ENCODE measurements at places on chromosomes 1 and 21.
A peak's percentile ranks its signal among the peaks of the same experiment; 100 is the strongest.

GRCh38 chr1:186236921-186237320 lies 138.1 kb downstream of the TPR start:
- DNase-seq = no peak

- DNase-seq = no peak
Observed at GRCh38 chr1:2252423-2252822, 24.3 kb downstream of the SKI start.

DNA sequence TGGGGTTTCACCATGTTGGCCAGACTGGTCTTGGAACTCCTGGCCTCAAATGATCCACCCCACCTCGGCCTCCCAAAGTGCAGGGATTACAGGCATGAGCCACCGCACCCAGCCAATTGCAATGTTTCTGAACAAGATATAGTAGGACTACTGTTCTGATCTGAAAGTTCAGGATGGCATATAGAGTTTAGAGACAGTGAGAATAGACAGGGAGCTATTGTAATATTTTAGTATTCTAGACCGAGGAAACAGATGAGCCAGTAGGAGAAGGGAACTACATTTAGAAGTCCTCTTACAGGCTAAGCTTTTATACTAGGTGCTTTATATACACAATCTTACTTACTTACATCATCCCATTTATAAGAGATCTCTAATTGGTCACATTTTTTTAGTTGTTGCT lies 33.1 kb downstream of the SOAT1 start:
- DNase-seq = no peak

DNA sequence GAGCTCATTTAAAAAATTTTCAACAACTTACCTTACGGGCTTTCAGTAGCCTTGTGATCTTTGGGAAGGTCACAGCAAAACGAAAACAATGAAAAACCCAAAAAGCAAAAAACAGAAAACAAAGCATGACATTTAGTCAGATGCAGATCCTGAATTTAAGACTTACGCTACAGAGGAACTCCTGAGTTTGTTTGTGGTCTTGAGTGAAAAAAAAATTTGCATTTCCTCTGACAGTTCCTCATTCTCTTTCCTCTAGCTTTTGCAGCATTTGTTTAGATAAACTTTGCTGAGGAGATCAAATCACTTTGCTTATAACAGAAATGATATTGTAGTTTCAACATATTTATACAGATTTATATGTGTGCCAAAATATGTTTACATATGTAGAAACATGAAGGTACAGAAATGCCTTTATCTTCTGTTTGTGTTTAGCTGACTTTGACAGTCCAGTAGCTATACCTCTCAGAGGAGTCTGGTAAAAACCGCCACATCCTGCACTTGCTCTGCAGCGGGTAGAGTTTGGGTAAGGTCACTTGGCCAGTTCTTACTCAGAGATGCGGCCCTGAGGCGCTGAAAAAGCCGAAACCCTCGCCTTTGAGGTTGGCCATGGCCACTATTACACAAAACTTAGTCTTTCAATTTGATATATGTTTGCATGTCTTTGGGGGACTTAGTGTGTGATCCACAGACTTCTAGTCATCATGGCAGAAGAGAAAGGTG lies 142.5 kb downstream of the TNR start:
- no peak for DNase-seq

GRCh38 chr21:35071347-35071746 lies 22.2 kb upstream of the RUNX1 start:
- no peak for DNase-seq

DNA sequence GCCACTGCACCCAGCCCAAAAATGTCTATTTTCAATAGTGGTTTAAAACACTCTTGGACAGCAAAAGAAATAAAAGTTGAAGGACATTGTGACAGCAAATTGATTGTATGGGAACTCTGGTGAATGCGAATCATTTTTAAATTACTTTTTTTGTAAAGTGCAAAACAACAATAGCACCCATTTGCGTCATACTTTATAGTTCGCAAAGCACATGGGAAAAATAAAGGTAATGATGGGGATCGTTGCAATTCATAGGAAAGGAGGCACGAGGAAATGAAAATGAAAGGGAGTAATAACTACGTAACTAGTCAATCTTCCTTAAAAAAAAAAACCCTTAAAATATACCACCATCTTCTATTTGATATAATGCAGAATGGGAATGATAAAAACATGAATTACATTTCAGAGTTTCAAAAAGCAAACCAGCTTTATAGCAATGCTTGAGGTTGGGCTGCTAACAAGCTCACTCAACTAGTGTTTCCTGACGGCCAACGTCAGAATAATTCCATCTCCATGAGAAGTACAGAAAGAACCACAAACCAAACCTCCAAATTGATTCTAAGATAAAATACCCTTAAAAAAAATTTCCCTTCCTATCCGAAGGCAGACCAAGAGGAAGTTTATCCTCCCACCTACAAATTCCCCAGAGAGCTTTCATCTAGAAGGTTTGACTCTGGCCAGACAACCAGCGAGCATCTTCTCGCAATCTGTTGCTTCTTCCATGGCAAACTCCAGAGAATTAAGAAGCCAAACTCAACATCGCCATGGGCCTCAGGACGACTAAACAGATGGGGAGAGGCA lies at the start of gene EDARADD:
Gene EDARADD, plus strand, starts transcription at position 606 of the 801 bp plus-strand sequence. Its CDS starts 159 bp downstream, at position 765.
- DNase-seq = no peak

- DNase-seq = no peak
Observed at GRCh38 chr1:221381910-221382623, 359.8 kb downstream of the DUSP10 start.

- no peak for DNase-seq
Observed at GRCh38 chr1:186958520-186958919, 129.8 kb downstream of the PLA2G4A start.

GRCh38 chr1:156123356-156124196 lies 9.1 kb downstream of the LMNA start:
- DNase-seq = no peak

GRCh38 chr1:1943834-1944570 lies 24.9 kb upstream of the TMEM52 start:
- DNase-seq = peak; percentile 46

DNA sequence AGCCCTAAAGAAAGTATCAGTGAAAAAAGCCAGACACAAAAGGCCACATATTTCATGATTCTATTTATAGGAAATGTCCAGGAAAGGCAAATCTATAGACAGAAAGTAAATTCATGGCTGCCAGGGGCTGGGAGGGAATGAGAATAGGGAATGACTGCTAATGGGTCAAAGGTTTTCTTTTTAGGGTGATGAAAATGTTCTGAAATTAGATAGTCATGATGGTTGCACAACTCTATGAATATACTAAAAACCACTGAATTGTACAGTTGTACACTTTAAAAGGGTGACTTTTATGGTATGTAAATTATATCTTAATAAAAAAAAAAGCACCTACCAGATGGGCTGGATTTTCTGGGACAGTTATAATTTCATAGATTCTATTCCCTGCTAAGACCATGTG lies 114.8 kb downstream of the CNIH3 start:
- DNase-seq = no peak

GRCh38 chr1:231953660-231954059 lies 327.1 kb downstream of the DISC1 start:
- DNase-seq = no peak

DNA sequence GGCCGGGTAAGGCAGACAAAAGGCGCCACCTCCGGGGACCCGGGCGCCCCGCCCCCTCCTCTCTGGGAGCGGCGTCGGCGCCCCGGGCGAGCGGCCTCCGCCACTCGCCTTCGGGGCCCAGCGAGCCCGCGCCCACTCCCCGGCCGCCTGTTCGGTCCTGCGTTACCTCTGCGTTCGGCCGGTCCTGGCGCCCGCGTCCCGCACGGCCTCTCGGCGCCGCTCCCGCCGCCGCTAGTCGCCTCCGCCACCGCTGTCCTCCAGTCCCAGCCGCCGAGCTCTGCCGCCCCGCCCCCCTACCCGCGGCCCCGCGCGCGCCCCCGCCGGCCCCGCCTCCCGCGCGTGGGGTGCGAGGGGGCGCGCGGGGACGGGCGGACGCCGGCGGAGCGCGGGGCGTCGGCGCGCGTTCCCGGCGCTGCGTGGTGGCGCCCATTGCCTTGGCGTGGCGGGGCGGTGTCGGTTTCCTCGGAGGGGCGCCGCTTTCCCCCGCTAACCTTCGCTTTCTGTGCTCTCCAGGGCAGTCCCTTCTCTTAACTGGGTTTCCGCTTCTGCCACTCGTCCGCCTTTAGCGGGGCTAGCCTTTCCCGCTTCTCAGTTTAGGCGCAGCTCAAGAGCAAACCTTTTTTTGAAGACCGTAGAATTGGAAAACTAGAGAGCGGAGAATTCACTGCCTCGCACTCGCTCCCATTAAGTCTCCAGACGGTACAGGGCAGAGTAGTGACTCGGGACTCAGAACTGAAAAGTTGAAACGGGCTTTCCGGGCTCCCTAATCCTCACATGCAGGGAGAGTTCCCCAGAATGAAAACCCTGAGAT lies at the start of gene HP1BP3:
Gene HP1BP3, minus strand, starts transcription at position 279 of the 811 bp plus-strand sequence. CDS start 6,867 bp downstream, outside the sequence.
- peak; percentile 72 for DNase-seq

GRCh38 chr1:4085546-4085945 lies 185.5 kb upstream of the C1orf174 start:
- DNase-seq = no peak

GRCh38 chr1:160219062-160219929 lies 14.1 kb downstream of the PEA15 start:
- DNase-seq = no peak

GRCh38 chr1:35379317-35380000 lies 111.0 kb downstream of the ZMYM4 start:
- DNase-seq = no peak

- no peak for DNase-seq
Observed at GRCh38 chr1:26582836-26583460, 53.4 kb downstream of the RPS6KA1 start.

DNA sequence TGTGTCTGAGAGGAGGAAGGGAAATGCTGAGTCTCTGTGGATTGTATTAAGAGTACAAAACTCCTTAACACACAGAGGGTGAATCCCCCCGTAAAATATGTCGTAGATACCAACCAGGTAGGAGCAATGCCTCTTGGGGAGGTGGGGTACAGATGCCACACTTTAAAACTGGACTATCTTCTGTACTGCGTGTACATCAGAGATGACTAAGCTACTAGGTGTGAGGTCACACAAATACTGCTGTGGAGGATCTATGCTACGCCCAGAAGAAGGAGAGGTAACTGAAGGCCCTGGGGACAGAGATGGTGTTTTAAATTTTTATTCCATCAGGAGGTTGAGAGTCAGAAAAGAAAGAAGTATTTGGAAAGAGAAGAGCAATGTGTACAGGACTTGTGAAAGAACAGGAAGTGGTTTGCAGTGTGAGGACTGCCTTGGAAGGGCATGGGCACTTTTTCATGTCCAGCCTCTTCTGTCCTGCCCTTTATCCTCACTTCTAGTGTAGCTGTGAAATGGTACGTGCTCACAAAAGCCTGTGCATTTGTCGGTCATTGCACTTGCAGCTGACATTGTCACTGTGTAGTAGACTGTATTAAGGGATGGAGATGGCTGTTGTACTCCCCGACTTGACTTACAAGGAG lies 287.8 kb upstream of the CHRM3 start:
- DNase-seq = no peak

GRCh38 chr1:40363721-40364120 lies 9.8 kb upstream of the SMAP2 start:
- no peak for DNase-seq

GRCh38 chr1:164180824-164181223 lies 378.2 kb upstream of the PBX1 start:
- no peak for DNase-seq

DNA sequence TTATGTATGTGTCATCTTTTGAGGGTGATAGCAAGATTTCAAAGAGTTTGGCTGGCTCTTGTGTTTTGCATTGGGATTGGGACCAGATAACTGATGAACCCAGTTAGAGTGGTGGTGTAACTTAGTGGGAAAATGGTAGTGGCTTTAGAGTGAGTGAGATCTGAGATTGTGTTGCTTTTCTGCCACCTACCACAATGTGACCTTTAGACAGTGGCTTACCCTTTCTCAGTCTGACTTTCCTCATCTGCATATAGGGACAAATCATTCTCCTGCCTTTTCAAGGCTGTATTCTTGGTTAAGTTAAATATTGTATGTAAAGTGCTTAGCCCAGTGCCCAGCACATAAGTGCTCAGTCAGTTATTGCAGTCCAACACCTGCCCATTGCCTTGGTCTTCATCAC lies 31.3 kb downstream of the CENPF start:
- DNase-seq = no peak

- DNase-seq = no peak
Observed at GRCh38 chr1:235767795-235768194, 98.9 kb downstream of the LYST start.

DNA sequence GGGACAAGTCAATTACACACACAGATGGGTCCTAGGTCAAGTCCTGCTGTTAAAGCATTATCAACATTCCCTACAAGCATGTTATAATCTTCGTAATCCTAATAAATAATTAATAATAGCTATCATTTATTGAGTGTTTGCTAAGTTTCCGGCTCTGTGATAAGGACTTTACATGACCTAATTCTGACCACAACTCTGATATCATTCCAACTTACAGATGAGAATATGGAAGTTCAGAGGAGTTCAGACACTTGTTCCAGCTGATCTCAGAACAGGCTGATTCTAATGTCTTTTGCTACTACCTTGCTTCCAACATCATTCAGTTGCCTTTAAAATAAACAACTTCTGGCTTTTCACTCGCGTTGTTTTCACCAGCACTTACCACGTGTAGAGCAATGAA lies 770.1 kb upstream of the CXADR start:
- no peak for DNase-seq

DNA sequence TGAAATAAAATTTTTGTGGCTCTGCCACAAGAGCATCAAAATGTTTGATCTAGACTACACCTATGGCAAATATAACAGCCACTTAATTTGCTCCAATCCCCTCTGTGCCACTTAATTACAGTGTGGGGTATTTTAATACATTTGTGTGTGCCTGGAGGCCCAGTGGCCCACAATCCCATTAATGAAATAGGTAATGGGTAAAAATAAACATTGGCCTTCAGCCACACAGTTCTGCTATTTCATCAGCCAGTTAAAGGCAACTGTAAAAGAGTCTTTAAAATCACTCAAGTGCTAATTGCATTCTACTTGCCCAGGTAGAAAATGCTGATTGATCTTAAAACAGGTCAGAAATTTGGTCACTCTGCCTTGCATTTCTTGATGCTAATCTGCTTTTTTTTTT lies 151.6 kb upstream of the UBE2U start:
- no peak for DNase-seq
